ENCODE measurements at places on chromosomes 4 and X.

GRCh38 chrX:132046533-132046932 lies 23.4 kb downstream of the STK26 start:
- DNase-seq: no peak

- no peak for DNase-seq
These were observed 67.1 kb downstream of the DOCK11 start for GRCh38 chrX:118562582-118563164.

DNA sequence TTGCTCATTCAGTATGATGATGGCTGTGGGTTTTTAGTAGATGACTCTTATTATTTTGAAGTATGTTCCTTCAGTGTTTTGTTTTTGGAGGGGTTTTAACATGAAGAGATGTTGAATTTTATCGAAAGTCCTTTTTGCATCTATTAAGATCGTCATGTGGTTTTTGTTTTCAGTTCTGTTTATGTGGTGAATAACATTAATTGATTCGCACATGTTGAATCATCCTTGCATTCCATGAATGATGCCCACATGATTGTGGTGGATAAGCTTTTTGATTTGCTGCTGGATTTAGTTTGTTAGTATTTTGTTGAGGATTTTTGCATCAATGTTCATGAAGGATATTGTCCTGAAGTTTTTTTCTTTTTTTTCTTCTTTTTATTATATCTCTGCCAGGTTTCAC lies 347.4 kb upstream of the EPHA5 start:
- no peak for DNase-seq

DNA sequence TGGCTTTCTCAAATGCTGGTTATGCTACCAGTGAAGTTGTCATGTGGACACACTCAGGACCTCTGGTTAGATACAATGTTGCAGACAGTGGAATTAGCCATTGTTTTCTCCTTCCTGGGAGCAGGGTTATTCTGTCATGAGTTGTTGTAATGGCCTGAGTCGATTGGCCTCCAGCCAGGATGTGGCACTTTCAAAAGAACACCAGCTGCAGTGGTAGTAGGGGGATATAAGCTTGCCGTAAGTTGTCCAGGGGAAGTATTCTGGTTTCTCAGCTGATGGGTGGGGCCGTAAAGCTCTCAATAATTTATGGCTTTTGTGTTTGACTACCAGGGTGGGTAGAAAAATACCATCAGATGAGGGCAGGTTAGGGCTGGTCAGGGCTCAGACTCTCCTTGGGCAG lies 697.5 kb upstream of the GNPDA2 start:
- no peak for DNase-seq

DNA sequence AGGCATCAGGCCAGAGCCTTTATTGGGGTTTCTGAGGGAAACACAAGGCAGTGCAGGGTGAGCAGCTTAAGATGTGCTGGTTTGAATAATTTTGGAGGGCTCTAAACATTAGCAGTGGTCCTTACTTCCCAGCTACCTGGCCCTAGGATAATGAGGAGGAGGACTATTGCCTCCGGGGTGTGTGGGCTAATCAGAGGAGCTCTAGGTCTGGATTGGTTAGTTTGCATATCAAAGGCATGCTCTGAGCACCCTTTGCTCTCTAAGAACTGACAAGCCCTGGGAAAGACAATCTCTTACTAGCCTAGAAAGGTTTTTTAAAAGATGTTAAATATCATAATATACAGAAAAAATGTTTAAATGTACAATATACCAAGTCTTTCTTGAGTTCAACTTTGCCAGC lies 58.4 kb downstream of the RXFP1 start:
- no peak for DNase-seq

DNA sequence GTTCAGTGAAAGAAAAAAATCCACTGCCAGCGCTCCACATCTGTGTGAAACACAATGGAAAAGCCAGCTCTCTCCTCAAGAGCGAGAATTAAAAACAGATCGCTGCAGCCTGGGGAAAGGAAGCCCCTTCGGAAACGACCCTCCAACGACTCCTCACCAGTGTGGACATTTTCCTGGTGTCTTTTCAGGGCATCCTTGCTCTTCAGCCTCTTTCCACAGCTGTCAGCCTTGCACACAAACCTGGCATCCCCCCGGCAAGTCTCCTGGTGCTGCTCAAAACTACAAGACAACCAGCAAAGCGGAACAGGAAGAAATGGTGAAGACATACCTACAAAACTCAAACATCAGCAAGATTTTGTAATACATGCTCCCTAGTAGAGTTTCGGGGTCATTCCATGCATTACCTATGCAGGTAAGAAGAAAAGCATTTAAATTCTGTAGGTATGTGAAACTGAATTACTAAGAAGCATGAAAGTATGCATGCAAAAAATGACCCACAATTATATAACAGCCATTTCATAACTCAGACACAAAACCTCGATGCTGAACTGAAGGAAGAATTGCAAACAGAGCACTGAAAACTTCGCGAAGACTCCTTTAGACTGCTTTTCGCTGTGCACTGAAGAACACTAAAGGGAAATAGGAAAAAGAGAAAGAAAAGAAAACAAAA lies 106.1 kb downstream of the PRDM5 start:
- no peak for DNase-seq

- DNase-seq: no peak
These were observed 7.3 kb downstream of the TMEM154 start for GRCh38 chr4:152672206-152673092.

DNA sequence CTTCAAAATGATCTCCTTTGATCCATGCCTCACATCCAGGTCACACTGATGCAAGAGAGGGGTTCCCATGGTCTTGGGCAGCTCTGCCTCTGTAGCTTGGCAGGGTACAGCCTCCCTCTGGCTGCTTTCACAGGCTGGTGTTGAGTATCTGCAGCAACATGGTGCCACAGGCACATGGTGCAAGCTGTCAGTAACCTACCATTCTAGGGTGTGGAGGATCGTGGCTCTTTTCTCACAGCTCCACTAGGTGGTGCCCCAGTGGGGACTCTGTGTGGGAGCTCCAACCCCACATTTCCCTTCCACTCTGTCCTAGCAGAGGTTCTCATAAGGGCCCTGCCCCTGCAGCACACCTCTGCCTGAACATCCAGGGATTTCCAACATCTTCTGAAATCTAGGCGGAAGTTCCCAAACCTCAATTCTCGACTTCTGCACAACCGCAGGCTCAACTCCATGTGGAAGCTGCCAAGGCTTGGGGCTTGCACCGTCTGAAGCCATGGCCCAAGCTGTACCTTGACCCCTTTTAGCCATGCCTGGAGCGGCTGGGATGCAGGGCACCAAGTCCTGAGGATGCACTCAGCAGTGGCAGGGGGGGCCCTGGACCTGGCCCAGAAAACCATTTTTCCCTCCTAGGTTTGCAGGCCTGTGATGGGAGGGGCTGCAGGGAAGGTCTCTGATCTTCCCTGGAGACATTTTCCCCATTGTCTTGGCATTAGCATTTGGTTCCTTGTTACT lies 137.8 kb upstream of the NUDT6 start:
- DNase-seq: no peak

GRCh38 chrX:49958727-49959485 lies 36.5 kb downstream of the CLCN5 start:
- DNase-seq: no peak

GRCh38 chr4:70715097-70715496 lies 6.7 kb upstream of the RUFY3 start:
- DNase-seq: no peak

DNA sequence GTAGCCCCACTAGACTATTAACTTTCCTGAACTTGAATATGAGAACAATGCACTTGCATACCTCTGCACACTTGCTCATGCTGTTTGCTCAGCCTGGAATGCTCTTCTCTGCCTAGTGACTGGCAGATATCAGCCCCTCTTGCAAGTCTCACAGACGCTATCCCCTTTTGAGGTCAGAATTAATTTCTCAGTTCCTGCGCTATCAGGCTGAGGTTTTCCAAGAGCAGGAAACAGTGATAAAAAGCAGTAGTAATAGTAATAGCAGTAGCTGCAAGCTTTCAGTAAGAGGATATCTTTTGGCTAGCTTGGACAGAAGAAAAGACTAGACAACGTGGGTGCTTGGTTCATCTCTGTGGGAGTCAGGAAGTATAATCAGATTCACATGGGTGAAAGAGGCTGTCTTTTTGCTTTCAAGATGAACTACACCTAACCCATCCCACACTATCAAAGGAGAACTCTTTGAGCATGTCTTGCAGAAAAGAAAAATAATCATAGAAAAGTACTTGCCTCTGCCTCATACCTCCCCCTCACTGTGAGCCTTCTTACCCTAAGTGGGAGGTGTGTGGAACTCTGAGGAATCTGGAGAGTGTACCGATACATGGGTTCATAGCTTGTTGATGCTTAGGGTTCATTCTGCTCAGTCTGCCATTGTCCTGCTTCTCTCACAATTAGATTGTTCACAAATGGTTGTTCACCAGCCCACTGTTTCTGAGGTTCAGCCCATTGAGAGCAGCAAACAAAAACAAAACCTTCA lies 11.3 kb upstream of the DRP2 start:
- no peak for DNase-seq

- no peak for DNase-seq
These were observed 39.7 kb downstream of the LGI2 start for GRCh38 chr4:24991015-24991414.

DNA sequence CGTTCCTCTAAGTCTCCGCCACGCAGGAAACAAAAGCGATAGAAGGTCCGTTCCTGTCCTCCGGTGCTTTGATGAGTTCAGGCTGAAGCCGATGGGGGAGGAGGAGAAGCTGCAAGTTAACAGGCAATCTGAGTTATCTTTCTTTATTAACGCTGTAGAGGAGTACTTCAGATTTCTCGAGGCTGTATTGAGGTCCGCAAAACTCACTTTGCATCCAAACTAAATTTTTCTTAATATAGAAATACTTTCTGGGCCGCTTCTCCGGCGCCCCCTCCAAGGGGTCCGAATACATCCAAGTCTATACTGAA lies 395 bp upstream of the SOWAHB start:
- no peak for DNase-seq

GRCh38 chrX:85111347-85111746 lies 107.7 kb downstream of the APOOL start:
- DNase-seq: no peak

GRCh38 chr4:48634688-48635308 lies 144.7 kb downstream of the ZAR1 start:
- no peak for DNase-seq
